Gastroesophageal sphincter (tissue), 4 donors: ENCODE measurements at places on chromosomes 3 and 15.

DNA sequence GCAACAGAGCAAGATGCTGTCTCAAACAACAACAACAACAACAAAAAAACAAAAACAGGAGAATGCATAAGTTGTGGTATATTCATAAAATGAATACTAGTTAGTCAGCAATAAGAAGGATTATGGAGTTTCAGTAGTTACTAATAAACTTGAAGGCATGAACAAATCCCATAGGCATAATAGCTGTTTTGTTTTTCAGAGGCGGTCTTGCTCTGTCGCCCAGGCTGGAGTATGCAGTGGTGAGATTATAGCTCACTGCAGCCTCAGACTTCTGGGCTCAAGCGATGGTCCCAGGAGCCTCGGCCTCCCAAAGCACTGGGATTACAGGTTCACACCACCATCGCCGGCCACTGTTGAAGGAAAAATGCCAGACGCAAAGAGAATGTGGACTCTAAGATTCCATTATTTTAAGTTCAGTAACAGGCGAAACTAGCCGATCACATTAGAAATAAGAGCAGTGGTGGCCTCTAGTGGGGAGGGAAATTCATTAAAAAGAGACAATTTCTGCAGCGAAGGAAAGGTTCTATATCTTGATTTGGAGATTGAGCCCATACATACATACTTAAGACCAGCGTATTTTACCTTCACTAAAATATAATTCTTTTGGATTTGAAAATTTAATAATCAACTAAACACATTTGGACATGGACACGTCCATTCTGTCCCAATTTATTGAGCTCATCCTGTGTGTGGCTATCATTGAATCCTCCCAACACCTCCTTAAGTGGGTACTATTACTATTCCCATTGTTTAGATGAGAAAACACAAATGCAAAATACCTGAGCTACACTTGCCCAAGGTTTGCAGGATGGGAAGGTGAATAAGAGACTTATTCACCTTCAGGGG lies 27.4 kb upstream of the HDAC11 start:
- ATAC-seq, result peak; percentile 34

DNA sequence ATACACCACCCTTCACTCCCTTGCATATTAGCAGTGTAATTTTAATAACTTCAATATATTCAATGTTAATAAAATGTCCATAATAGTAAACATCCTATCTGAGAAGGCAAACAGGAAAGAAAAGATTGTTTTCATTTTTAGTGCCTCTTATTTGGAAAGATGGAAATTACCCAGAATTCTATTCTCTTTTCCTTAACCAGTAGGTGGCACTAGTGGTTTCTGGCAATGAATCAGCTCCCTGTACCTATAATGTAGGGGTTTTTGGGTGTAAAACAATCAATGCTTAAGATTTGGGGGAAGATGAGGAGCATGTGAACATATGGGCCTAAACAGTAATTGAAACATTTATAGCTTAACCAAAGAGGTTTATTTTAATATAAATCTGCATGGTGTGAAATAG lies 5.7 kb upstream of the SEMA6D start:
- ATAC-seq, result no peak

GRCh38 chr3:125232401-125232800 lies 19.9 kb upstream of the SLC12A8 start:
- ATAC-seq, result no peak

- no peak for ATAC-seq
Measured at GRCh38 chr3:192843119-192843518, 74.5 kb downstream of the MB21D2 start.

DNA sequence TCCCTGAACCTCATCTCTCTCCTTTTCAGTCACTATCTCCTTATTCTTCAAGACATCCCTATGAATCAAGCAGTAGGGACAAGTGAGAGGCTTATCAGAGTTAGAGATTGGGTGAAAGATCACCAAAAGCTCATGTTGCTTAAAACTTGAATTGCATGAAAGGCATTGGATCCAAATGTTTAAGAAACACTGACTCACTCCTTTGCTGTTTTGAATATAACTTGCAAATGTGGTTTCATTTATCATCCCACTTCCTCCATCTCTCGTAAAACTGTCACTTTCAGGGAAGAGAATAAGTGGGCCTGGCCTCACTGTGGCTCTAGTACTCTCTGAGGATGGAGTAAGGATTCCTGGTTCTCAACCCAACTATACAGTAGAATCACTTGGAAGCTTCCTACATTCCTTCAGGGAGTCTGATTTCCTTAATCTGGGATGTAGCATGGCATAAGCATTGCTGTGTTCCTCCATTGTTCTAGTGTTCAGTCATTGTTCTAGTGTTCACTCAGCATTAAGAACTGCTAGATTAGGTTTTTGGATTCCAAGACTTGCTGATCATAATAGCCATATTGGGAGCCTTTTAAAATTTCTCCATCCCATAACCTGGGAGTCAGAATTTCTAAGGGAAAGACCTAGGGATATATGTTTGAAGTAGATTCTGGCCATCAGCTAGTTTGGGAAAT lies 171.8 kb downstream of the TMEM108 start:
- ATAC-seq, result no peak

DNA sequence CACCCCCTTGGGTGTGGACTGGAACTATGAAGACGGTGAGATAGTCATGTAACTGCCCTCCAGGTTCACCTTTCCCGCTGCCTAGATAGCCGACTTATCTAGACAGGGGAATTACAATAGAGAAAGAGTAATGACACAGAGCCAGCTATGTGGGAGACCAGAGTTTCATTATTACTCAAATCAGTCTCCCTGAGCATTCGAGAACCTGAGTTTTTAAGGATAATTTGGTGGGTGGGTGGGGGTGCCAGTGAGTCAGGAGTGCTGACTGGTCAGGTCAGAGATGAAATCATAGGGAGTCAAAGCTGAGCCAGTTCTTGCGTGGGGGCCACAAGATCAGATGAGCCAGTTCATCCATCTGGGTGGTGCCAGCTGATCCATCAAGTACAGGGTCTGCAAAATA lies 19.7 kb upstream of the DNAJC19 start:
- ATAC-seq, result no peak

DNA sequence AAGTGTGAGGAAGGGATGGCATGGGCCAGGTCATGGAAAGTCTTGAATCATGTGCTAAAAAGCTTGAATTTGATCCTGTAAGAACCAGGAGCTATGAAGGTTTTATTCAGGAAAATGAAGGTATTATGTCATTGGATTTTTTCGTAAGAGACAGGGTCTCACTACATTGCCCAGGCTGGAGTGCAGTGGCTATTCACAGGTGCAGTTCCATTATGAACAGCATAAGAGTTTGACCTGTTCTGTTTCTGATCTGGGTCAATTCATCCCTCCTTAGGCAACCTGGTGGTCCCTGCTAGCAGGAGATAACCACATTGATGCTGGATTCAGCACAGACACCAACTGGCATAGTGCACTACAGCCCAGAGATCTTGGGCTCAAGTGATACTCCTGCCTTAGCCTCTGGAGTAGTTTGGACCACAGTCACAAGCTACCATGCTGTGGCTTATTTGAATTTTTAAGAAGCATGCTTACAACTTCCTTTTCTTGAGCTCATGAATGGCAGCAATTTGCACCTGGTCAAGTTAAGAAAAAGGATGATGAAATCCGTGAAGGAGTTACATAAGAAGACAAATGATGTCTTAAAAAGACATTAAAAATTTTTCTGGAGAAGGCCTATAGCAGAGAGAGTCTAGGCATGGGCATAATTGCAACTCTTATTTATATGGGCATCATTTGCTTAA lies 79.1 kb downstream of the CADPS start:
- no peak for ATAC-seq

GRCh38 chr15:32096213-32096612 lies 65.9 kb downstream of the CHRNA7 start:
- no peak for ATAC-seq

- ATAC-seq, result no peak
Measured at GRCh38 chr3:5047764-5048419, 68.7 kb downstream of the BHLHE40 start.

DNA sequence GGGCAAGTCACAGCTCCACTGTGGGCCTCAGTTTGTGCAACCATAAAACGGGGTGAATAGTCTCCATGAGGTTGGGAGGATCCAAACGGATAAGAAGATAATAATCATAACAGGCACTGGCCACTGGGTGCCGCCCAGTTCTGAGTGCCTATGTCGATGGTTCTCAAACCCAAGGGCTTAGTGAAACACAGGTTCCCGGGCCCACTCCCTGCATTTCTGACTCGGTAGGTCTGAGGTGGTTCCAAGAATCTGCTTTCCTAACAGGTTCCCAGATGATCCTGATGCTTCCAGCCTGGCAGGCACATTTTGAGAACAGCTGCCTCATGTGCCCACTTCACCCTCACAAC lies 21.2 kb downstream of the ALS2CL start:
- no peak for ATAC-seq

DNA sequence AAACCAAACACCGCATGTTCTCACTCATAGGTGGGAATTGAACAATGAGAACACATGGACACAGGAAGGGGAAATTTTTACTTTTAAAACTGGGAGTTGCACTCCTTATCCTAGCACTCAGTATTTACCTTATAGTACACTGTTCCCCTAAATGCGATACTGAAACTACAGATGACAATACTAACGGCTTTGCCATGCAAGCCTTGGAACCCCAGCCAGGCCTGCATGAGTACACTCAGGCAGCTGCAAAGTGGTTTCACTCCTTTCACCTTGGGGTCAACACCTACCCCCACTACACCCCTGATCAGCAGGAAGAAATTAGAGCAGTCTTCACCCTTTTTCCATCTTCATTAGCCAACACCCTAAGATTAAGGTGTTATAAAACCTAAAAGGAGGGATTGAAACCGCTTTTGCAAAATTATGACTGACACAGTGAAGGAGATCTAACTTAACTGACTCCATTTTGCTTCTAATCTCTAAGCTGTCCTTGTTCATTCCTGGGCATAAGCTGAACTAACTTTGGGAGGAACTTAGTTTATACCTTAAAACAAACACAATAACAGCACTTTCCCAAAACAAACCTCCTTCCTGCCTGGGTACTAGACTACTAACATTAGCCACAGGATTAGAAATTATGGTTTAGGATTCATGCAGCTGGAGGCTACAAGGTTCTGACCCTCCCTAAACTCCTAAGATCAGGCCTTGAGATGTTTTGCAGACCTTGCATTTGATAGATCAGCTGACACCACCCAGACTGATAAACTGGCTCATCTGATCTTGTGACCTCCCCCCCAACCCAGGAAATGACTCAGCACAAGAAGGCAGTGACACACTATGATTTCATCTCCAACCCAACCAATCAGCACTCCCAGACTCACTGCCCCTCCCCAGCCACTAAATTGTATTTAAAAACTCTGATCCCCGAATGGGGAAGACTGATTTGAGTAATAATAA lies 452.1 kb upstream of the PPP2R3A start:
- ATAC-seq, result no peak

DNA sequence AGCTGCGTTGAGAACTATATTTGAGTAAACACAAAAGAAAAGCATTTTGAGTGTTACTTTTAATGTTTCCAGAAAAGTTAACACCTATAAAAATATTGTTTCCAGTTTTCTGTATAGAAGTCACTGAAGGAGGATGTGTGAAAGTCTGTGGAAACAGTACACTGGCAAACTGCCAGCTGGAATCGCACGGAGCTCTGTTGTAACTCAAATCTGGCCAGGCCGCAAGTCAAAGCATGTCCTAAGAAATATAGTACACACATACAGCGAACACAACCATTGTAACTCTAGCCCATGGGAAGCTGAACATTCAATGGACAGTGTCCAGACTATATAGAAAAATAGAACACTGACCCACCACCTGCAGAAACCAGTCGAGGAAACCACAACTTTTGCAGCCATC lies 657.2 kb downstream of the FHIT start:
- peak; percentile 75 for ATAC-seq

- ATAC-seq, result no peak
Measured at GRCh38 chr3:141409940-141410241, 41.6 kb downstream of the ZBTB38 start.

- peak; percentile 78 for ATAC-seq
Measured at GRCh38 chr3:149377408-149378364, at the start of gene TM4SF1. TM4SF1 (minus strand) TSS chr3:149377649; CDS start chr3:149377547, 102 bp downstream.

- no peak for ATAC-seq
Measured at GRCh38 chr3:175325440-175325839, 466.3 kb downstream of the NAALADL2 start.

DNA sequence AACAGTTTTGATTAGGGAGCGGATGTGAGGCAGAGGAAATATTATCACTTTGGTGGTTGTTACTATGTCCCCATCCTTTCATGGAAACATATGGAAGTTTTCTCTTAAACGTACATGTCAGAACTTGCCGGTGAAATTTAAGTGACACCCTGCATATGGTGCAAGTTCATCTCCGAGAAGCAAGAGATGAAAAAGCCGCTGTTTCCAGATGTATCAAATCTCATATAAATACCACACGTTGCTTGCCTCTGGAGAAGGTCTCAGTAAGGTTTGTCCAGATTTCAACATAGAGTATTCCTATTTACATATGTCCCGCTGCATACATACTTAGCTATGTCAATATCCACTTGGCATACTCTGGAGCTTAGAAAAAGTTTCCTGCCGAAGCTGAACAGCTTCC lies 172.2 kb upstream of the ICE2 start:
- no peak for ATAC-seq

- ATAC-seq, result peak; percentile 38
Measured at GRCh38 chr3:151085889-151086483, 522 bp downstream of the MED12L start.

DNA sequence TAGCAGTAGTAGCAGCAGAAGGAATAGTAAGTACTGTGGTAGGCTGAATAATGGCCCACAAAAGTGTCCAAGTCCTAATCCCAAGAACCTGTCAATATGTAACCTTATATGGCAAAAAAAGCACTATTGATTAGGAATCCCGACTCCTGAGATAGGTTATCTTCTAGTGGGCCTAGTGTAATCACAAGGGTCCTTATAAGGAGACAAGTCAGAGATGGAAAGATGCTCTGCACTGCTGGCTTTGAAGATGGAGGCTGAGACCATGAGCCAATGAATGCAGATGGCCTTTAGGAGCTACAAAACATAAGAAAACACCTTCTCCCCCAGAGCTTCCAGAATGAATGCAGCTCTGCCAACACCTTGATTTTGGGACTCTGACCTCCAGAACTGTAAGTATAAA lies 36.0 kb downstream of the TIPARP start:
- no peak for ATAC-seq

DNA sequence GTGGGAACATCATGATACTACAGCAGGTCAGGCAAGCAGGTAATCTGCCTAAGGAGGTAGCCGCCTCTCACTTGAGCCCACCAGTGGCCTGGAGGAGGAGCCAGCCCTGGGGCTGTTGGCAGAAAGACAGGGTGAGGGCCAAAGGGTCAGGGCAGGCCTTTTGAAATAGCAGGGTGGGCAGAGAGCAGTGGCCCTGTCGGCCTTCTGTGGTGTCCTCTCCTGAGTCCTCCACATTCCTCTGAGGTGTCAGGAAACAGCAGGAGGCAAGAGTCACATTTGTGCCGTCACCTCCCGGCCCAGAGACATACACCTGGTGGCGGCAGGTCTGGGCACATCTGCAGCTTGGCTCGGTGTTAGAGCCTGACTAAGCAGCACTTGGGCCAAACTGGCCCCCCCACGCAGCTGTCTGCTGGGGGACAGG lies 3.9 kb upstream of the BNC1 start:
- ATAC-seq, result no peak
